B cell (primary cell): ENCODE measurements at places on chromosomes 5 and 9. TPM values are rescaled to one million over a fixed set of nuclear protein-coding genes. Genes with fewer than 3 reads are reported as not detected.

GRCh38 chr5:43592363-43592762 is 10.6 kb upstream of the NNT start:
- no peaks in the 10 kb centered on the region for H3K27me3 ChIP-seq
- H3K27ac ChIP-seq: no peak overlapping the region
- no peak overlapping the region for H3K4me3 ChIP-seq
- no peaks in the 10 kb centered on the region for H3K36me3 ChIP-seq

The PCDHGA1 gene
- 0.06 and 0.17 TPM in 2 replicates for polyA plus RNA-seq

The CYSTM1 gene
- polyA plus RNA-seq: 4.6 and 6.2 TPM in 2 replicates

The NUTM2G gene
- not detected in 2 replicates for polyA plus RNA-seq

DNA sequence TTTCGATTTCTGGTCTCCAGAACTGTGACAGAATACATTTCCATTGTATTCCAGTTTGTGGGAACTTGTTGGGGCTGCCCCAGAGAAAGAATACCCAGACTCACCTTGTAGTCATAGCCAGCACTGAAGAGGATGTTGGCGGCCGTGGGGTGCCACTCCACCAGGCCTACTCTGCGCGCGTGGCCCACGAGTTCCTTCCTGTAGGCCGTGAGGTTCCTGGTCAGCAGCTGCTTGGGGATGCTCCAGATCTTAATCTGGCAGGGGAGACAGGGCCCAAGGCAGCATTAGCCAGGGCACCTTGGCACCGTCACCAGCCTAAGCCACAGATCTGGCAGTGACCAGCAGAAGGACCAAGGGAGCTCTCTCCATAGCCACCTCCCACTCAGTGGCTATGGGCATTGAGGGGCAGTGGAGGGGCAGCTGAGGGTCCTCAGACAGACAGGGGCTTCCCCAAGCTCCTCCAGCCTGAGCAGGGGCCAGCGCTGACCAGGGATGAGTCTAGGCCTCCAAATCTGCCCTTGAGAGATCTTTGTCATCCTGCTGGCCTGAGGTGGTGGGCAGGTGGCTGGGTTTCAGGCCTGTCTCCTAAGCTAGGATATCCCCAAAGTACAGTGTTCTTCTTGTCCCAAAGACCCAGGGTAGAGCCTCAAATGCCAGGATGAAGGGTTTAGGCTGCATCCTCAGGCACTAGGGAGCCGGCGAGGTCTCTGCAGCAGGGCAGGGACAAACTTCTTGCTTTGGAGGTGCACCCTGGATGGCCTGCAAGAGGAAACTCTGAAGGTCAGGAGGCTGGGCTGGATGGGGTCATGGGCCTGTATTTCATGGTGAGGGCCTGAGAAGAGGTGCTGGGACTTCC is 15.9 kb upstream of the TRIM14 start:
- no peak overlapping the region for H3K27ac ChIP-seq
- no peak overlapping the region for H3K4me3 ChIP-seq
- no peaks in the 10 kb centered on the region for H3K36me3 ChIP-seq
- no peaks in the 10 kb centered on the region for H3K27me3 ChIP-seq
- peaks cover 7% of the 10 kb centered on the region for H3K4me1 ChIP-seq

DNA sequence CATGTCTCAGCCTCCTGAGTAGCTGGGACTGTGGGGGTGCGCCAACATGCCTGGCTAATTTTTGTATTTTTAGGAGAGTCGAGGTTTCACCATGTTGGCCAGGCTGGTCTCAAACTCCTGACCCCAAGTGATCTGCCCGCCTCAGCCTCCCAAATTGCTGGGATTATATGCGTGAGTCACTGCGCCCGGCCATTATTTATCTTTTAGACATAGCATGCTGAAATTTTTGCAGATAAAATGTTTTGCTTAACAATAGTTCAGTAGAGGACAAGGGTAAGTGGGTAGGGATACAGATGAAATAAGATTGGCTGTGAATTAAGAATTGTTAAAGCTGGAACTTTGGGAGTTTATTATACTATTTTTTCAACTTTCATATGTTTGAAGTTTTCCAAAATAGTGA is 150.8 kb upstream of the GRHPR start:
- DNase-seq: no peak
- H3K36me3 ChIP-seq: peaks cover 20% of the 10 kb centered on the region
- peaks cover 18% of the 10 kb centered on the region for H3K4me1 ChIP-seq
- no peak overlapping the region for H3K4me3 ChIP-seq

DNA sequence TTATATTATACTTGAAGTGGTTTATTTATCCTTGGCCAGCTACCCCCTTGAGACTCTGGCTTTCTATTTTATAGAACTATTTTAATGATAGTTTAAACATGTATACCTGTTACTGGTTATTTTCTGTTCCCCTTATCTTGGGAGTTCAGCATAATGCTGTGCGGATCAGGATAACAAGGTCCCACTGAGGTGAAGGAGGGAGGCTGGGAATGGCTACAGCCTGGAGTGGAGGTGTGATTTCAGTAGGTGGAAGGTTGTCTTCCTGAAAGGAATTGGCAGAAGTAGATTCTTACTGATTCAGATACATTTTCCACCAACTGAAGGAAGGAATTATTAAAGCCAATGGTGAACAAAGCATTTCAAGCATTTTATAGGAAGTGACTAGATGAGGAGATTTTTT is 38.9 kb downstream of the PAM start:
- no peak overlapping the region for H3K4me3 ChIP-seq
- no peaks in the 10 kb centered on the region for H3K36me3 ChIP-seq
- H3K27ac ChIP-seq: no peak overlapping the region
- H3K27me3 ChIP-seq: no peaks in the 10 kb centered on the region

DNA sequence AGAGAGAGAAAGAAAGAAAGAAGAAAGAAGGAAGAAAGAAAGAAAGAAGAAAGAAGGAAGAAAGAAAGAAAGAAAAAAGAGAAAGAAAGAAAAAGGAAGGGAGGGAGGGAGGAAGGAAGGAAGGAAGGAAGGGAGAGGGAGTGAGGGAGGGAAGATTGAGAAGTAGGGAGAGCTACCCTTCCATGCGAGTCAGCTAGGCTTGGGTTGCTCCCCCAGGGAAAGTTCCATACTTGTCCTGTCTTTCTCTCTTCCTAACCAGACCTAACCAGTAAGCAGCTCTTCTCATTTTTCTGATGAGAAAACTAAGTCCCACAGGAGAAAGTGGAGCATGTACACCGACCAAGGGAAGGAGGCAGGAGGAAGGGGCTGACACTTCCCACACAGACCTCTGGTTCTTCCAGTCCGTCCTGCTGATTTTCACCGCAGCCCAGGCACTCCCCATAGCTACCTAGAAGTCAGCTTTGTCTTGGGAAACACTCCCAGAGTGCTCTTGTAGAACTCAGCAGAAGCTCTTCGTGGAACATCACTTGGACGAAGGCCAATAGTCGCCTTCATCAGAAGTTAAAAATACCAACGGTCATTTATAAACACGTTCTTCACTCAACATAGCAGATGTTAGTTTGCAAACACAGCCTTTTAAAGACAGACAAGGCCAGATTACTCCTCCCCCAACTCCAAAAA is 29.0 kb upstream of the ENTREP1 start:
- no peak overlapping the region for H3K4me3 ChIP-seq
- no peaks in the 10 kb centered on the region for H3K4me1 ChIP-seq
- DNase-seq: no peak
- H3K27ac ChIP-seq: no peak overlapping the region
